CD4-positive, alpha-beta T cell treated with Interleukin-15 for 4 hours (primary cell): ENCODE measurements at places on chromosomes 12 and 14.

DNA sequence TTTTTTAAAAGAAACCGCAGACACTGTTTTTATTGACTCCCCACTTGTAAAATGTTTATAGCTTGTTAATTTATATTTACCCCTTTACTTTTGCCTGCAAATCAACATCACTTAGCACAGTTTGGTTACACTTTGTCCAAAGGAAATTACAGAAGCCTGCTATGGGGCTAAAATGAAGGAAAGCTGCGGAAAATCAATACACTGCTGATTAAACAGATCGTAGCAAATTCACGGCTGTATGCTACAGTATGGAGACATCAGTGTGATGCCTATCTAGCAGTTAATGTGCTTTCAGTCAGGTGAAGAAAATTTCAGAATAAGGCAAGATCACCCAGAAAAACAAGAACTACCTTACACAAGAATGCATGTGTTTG, 110.0 kb downstream of the FOXG1 start:
- no peak for DNase-seq

DNA sequence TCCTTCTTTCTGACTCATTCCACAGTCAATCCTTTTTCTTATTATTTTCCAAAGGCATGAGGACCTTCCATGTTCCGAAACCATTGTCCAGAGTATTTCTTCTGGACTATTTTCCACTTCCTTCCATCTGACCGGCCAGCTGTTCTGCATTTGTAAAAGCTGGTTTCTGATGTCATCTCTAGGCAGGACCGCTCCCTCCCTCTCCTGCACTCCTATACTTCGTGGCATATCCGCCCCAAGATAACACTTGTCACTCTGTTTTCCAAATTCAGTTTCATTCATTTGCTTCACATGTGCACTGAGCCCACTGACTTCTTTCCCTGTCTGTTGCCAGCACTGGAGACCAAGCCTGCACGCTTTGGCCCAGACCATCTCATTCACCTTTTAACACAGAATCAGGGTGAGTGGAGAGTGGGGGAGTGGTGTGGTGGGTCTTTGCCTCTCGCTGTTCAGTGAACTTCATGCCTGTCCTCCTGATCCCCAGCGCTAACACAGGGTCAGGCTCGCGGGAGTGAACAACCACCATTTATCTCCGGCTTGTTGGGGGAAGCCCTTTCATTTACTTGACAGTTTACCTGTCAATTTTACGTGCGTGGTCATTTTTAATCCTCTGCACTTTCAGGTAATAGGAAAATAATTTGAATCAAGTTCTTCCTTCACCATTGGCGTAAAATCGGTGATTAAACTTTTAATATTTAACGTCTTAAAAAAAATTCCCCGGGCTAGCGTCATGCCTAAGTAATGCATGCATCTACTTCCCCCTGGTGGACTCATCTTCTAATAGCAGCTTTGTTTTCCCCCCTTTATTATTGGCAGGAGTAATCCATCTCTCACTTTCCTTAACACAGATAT, 52.5 kb downstream of the C12orf75 start:
- DNase-seq: peak; percentile 56

- DNase-seq: no peak
Measured at GRCh38 chr14:24798911-24799462, 165.0 kb upstream of the GZMB start.

DNA sequence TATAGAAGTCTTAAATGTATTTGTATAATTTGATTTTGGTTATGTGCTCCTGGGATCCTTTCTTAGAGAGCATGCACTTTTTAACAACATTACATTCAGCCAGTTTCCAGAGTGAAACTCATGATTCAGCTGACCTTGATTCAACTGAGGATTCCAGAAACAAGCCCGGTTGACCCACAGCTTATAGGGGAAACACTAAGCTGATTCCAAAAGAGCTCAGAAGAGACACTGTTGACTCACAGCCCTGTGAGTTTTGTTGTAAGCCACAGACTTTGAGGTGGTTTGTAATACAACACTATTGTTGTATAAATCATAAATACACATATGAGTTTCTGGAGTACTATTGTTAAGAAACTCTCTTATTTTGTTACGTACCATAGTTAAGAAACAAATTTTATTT, 133.8 kb upstream of the MGAT4C start:
- DNase-seq: no peak

DNA sequence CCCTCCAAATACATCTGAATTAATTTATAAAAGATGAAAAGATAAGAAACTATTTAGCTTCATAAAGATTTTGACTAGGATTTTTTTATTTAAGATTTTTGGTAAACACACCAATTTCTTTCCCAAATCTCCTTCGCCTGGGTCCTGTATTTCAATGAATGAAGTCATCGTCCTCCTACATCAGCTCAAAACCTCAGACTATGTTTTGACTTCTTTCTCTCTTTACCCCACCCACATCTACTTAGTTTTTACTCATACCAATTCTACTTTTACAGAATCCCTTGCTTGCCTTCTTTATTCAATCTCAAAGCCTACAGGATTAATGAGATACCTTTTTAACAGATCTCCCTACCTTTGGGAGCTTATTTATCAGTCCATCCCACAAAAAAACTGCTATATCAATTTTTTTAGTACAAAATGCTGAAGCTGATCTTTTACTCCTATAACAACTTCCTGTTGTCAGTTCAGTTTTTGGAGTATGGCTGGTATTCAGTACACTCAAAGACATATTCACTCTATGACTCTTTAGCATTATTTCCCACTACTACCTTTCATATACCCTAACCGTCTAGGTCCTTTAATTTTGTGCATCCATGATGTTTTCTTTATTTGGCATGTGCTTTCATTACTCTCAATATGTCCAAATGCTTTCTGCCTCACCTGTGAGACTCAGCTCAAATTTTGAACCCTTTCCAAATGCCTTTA, 18.7 kb upstream of the CCDC91 start:
- no peak for DNase-seq

GRCh38 chr14:68401855-68402254, 391.0 kb downstream of the ZFP36L1 start:
- DNase-seq: no peak

DNA sequence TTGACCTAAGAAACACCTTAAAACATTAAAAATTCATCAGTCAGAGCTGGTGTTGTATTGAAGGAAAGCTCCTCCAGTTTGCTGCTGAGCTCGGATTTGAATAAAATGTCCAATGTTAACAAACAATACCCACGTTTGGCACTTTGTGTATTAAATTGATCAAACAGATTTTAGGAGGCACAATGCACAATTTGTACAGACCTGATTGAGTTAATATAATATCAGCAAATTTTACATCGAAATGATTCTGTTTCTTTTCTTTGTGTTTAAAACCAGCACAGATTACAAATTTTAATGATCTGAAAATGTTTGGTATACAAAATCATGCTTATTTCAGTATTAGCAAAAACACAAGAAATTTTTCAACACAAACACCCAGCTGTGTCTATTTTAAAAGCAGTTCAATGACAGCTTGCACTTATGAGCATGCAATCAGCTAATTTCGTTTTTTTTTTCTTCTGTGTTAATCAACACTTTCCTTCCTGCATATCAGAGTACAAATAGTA, 2.8 kb upstream of the FOXG1 start:
- DNase-seq: no peak

- DNase-seq: no peak
Measured at GRCh38 chr14:68568907-68569897, 223.7 kb downstream of the ZFP36L1 start.

DNA sequence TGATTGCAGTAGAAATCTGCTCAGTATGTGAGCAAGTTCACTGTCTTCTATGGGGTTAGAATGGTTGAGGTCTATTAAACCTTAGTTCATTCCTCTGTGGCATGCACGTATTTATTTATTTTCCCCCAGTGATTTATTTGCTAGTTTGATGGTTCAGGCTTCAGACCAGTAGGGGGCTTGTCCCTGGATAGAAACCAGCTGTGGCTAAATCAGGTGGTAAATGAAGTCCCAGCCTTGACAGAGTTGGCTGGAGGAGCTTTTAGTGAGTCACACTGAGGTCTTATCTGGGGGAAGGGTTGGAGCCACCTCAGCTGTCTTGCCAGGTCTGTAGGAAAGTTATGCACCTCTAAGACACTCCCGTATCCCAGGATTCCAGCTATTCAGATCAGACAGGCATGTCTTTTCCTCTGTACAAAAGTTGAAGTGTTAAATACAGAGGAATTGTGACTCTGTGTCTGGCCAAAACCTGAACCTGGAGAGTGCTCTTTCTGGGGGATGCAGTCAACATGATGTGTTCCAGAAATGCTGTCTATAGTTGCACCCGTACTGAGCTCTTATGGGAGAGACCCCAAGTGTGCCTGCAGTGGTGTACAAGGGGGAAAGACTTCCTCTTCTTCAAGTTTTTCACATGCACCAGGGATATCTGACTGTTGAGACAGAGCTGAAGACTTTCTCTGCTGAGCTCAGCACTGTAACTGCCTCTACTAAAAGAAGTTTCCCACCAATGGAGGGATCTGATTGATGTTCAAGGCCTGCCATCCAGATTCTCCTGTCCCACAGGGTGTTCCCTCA, 1322.1 kb downstream of the TMEM121 start:
- no peak for DNase-seq
